ENCODE measurements at places on chromosomes 1 and 21. TPM values are rescaled to one million over a fixed set of nuclear protein-coding genes. Genes with fewer than 3 reads are reported as not detected.

The PARP1 gene
- total RNA-seq: 104 TPM

The LCE2B gene
- total RNA-seq: not detected

The TNFRSF18 gene
- total RNA-seq: 0.33 TPM

The LHX8 gene
- total RNA-seq: under 0.01 TPM

The FCAMR gene
- not detected for total RNA-seq

The LCE1F gene
- total RNA-seq: not detected

The ZNF695 gene
- total RNA-seq: 2.0 TPM

The MTARC1 gene
- 1.2 TPM for total RNA-seq

The FCGR2B gene
- 0.15 TPM for total RNA-seq

The BARHL2 gene
- not detected for total RNA-seq

The BRDT gene
- total RNA-seq: not detected

The CRP gene
- total RNA-seq: not detected

The DNAI4 gene
- total RNA-seq: 5.4 TPM

The LORICRIN gene
- not detected for total RNA-seq

The GPN2 gene
- total RNA-seq: 14.2 TPM

The PTGS2 gene
- 4.8 TPM for total RNA-seq

The CNKSR1 gene
- total RNA-seq: 0.17 TPM

The GNAT2 gene
- total RNA-seq: 0.17 TPM

The ADORA1 gene
- 2.0 TPM for total RNA-seq

The KIF14 gene
- 16.0 TPM for total RNA-seq

The RGSL1 gene
- total RNA-seq: not detected

The PLA2G4A gene
- total RNA-seq: 20.3 TPM

The CD2 gene
- total RNA-seq: under 0.01 TPM

The B3GALT2 gene
- 0.17 TPM for total RNA-seq

The LGALS8 gene
- total RNA-seq: 66.2 TPM

The ADAMTS4 gene
- total RNA-seq: 2.3 TPM

The RBM11 gene
- not detected for total RNA-seq

The S100A9 gene
- total RNA-seq: not detected

The C1orf167 gene
- 0.99 TPM for total RNA-seq

The ERICH3 gene
- not detected for total RNA-seq

The CACNA1S gene
- total RNA-seq: not detected

The OR2T2 gene
- not detected for total RNA-seq
